ENCODE measurements at places on chromosomes 3 and 15. TPM values are rescaled to one million over a fixed set of nuclear protein-coding genes. Genes with fewer than 3 reads are reported as not detected.

WNT7A gene
- total RNA-seq = 0.67 TPM

VEPH1 gene
- total RNA-seq = not detected

ARRDC4 gene
- 19.7 TPM for total RNA-seq

CSTA gene
- total RNA-seq = 222 TPM

AGBL1 gene
- total RNA-seq = not detected

GOLGA6L9 gene
- 6.1 TPM for total RNA-seq

LDHAL6B gene
- not detected for total RNA-seq

PLSCR4 gene
- 0.94 TPM for total RNA-seq

TMCO5A gene
- not detected for total RNA-seq

RETNLB gene
- total RNA-seq = not detected

CAMK2N2 gene
- 3.7 TPM for total RNA-seq

SLC12A1 gene
- total RNA-seq = not detected

TM4SF1 gene
- total RNA-seq = 49.4 TPM

GPR160 gene
- total RNA-seq = 0.37 TPM

FAM43A gene
- total RNA-seq = 1.2 TPM

PIF1 gene
- 3.9 TPM for total RNA-seq

SLC24A5 gene
- not detected for total RNA-seq

FSIP1 gene
- total RNA-seq = 3.8 TPM

CLEC3B gene
- 0.40 TPM for total RNA-seq

ERICH6 gene
- total RNA-seq = not detected

RTP1 gene
- not detected for total RNA-seq

SERINC4 gene
- 0.17 TPM for total RNA-seq

CLDN16 gene
- total RNA-seq = 1.3 TPM

WDR93 gene
- total RNA-seq = 0.17 TPM

CHRM5 gene
- under 0.01 TPM for total RNA-seq

SPTSSB gene
- not detected for total RNA-seq

CPNE9 gene
- not detected for total RNA-seq

SETMAR gene
- 6.0 TPM for total RNA-seq

NEO1 gene
- 11.0 TPM for total RNA-seq

CD47 gene
- total RNA-seq = 65.0 TPM

HIGD1A gene
- 165 TPM for total RNA-seq
